NCI-H187 treated with DMSO at 0.1 percent for 48 hours (cell line): ENCODE measurements at places on chromosomes 11 and 22.

- no peak for DNase-seq
These were observed 26.3 kb downstream of the MAP6 start for GRCh38 chr11:75642402-75643113.

- DNase-seq, result no peak
These were observed 41.8 kb upstream of the SCN3B start for GRCh38 chr11:123696183-123696582.

DNA sequence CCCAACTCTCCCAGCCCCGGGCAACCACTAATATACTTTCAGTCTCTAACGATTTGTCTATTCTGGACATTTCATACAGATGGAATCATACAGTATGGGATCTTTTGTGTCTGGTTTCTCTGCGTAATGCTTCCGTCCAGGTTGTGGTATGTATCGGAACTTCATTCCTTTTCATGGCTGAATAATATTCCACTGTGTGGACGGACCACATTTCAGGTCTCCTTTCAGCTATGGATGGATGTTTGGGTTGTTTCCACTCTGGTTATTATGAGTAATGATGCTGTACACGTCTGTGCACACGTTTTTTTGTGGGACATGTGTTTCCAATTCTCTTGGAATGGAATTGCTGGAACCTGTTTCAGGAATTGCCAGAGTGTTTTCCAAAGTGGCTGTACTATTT lies 17.4 kb upstream of the CPT1A start:
- no peak for DNase-seq

DNA sequence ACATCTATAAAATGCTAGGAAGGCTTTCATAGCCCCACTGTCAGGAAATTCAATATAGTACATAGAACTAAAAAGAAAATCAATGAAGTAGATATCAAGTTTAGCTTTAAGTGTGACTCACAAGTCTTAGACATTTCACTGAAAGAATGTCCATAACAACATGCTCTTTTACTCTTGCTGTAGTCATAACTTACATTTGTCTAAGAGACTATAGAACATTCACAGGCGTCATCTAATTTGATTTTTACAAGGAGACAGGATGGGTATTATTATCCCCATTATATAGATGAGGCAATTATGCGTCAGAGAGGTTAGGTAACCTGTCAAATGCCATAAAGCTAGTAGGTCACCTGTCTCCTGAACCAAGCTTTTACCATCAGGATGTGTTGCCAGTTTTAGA lies 36.9 kb downstream of the BDNF start:
- DNase-seq, result no peak

- no peak for DNase-seq
These were observed 6.9 kb downstream of the AQP11 start for GRCh38 chr11:77596626-77597025.

DNA sequence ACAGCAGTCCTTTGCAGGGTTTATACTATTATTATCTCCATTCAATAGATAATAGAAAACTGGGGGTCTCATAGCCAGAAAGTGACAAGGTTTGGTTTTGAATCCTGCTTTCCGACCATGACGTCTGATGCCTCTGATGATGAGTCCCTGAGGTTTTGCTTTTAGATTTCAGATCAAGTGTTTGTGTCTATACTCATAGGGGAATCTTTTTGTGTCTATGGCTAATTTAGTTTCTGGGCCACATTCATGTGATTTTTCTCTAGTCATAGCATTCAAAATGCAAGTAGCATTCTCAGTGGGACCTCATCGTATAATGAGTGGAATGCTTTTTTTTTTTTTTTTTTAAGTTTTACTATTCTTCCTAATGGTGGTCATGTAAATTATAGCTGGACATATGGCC lies 72.9 kb downstream of the TNRC6B start:
- DNase-seq, result no peak

- no peak for DNase-seq
These were observed 24.0 kb downstream of the SMCO4 start for GRCh38 chr11:93519179-93519578.

- DNase-seq, result peak; percentile 46
These were observed 134.1 kb downstream of the GRIK4 start for GRCh38 chr11:120645639-120646038.

DNA sequence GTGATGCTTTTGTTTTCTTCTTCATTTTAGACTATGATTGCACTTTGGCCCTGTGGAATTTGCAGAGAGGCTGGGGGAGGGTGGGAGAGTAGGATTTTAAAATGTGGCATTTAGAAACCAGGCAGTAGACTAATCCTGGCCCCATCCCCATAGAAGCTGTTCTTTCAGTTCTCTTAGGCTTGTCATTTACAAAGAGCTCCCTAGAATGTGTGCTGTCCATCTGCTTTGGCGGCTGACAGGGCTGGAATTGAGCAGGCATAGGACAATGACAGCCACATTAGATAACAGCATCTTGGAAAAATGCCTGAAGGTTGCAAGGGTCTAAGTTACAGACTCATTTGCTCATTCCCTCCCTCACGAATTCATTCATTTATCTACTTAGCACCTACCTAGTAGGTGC lies 9.8 kb downstream of the INSC start:
- DNase-seq, result no peak
